ENCODE measurements at places on chromosomes 12 and 14.

DNA sequence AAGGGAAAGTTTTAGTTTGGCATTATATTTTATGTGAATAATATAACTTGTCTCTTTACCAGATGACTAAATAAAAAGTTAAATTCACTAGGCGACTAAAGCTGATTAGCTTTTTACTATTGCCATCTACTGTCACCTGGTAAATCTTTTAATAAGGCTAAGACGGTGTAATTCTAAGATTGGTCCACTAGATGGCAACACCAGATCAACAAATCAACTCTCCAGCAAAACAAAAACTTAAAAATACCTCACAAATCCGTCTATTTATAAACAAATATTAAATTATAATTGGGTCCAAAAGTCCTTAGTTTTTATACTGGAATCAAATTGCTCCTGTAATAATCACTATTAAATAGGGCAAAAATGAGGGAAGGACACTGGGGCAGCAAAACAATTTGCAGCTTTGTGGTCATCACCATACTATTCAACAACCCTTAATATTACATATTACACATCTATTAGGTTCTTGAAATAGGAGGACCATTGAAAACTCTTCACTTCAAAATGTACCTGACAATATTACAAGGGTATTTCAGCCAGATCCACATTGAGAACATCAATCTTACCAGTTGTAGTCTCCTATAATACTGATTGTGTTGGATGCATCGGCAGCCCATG, 47.9 kb downstream of the GALC start:
- peak; percentile 2 for DNase-seq

DNA sequence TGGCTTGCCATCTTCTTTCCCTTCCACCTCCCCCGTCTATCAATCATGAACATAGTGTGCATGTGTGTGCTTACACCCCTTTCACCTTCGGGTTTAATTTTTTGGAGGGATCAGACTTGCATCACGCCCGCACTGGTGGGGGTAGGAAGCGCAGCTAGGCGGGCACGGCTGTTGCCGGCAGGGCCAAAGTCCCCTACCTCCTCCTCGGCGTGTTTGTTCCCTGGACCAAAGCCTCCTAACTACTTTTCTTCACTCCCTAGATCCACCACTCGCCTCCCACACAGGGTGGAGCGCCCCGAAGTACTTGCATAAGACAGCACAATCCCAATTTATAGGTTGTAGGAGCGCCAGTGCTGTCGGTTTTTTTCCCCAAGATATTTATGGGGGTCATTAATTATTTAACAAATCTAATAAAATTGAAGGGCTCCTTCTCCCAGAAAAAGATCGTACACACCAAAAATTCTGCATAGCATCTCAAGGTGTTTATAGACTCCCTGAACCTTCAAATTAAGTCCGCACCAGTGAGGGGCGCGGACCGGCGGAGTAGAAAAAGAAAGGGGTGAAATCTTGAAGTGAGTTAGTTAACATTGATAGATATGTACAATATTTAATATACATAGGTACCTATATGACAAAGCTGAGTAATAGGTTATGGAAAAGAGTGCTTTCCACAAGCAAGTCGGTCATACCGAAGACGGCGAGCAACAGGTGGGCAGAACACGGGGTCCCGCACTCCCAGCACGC, 717 bp downstream of the PKP2 start:
- DNase-seq, result no peak

- DNase-seq, result no peak
Observed at GRCh38 chr12:132132609-132133430, 11.3 kb downstream of the DDX51 start.

DNA sequence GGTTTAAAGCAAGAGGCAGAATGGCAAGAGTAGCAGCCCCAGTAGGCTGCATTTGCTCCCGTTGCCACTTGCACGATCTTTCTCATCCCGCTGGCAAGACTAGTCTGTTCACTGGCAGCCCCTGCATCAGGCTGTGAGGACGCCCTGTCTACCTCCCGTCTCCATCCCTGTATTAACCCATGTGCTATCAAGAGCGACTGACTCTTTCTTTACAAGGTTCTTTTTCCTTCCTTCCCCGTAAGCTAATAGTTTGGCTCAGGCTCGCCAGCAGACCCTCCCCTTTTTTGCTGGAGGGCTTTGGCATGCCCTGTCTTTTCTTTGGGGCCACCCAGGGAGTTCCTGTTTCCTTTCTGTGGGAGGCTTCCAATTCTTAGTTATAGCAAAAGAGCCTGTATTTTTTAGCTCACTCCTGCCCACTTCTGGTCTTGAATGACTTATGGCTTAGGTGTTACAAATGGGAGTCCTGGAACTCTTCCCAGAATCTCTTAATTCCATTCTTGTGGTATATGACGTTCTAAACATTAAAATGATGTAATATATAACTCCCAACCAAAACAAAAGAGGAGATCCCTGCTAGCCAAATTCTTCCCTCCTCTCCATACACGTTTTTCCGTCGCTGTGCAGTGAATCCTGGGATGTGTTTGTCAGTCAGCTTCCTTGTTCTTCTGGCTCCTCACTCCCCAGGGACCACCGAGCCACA, 149.0 kb downstream of the PRKCH start:
- no peak for DNase-seq

DNA sequence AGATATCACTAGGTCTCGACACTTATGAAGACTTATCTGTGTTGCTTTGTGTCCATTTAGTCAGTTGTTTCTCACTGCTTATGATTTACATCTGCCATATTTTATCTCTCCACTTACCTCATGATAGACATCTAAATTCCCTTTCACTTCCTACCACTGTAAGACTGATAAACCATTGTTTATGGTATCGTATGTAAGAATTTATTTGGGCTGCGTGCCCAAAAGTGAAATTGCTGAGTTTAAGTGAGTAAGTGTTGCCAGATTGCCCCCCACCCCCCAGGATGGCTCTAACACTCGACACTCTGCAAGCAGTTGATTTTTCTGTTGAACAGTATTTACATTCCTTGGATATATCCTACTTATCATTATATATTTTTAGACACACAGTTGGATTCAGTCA, 69.9 kb upstream of the MON2 start:
- no peak for DNase-seq

GRCh38 chr12:5889381-5890047, 55.5 kb downstream of the ANO2 start:
- DNase-seq, result no peak

DNA sequence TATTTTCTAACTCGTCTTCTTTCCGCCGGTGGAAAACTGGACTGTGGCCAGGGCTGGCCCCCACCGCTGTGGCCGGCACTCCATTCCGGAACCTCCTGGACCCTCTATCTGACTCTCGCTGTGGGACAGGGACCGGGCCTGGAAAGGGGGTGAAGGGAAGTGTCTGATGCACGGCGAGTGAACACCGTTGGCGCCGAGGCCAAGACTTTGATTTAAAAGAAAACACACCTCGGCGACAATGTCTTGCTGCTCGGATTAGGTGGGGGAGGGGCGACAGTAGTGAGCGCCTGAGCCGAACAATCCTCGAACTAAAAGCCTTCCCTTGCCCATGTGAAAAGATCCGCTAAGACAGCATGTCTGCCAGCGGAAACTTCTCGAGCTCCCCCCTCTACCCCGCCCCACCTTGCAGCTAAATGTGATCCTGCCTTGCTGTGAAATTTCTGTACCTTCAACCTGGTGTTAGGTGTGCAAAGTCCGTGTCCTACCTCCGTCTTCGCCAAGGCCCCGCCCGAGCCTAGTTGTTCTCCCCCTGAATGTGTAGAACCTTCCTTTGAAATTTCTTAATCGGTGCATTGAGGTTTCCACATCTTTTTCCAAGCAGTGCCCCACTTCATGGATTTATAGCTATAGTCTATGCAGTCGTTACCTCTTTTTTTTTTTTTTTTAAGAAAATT, 862 bp upstream of the HOTAIR start:
- DNase-seq, result no peak

DNA sequence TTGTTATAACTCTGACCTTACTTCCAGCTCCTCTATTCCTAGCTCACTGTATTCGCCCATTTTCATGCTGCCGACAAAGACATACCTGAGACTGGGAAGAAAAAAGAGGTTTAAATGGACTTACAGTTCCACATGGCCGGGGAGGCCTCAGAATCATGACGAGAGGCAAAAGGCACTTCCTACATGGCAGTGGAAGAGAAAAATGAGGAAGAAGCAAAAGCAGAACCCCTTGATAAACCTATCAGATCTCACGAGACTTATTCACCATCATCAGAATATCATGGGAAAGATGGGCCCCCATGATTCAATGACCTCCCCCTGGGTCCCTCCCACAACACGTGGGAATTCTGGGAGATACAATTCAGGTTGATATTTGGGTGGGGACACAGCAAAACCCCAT, 14.5 kb upstream of the PHC1 start:
- no peak for DNase-seq

GRCh38 chr14:75198291-75198933, 22.0 kb upstream of the TMED10 start:
- DNase-seq, result no peak

DNA sequence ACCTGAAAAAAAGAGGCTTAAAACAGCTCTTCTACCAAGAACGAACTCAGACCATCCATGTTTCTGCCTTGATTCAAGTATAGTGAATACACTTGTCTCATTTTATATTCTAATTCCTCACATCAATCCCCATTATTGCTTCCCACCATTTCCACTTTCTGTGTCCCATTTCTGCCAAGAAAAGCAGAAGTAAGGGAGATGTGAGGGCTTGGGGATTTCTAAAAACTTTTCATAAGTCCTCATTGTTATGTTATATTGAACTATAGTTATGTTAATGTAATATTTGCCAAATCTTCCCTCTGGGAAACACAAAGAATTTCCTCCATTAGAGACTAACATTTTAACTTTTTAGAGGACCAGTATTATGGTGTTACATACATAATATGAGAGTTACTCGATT, 48.2 kb upstream of the PSMA6 start:
- DNase-seq, result no peak

DNA sequence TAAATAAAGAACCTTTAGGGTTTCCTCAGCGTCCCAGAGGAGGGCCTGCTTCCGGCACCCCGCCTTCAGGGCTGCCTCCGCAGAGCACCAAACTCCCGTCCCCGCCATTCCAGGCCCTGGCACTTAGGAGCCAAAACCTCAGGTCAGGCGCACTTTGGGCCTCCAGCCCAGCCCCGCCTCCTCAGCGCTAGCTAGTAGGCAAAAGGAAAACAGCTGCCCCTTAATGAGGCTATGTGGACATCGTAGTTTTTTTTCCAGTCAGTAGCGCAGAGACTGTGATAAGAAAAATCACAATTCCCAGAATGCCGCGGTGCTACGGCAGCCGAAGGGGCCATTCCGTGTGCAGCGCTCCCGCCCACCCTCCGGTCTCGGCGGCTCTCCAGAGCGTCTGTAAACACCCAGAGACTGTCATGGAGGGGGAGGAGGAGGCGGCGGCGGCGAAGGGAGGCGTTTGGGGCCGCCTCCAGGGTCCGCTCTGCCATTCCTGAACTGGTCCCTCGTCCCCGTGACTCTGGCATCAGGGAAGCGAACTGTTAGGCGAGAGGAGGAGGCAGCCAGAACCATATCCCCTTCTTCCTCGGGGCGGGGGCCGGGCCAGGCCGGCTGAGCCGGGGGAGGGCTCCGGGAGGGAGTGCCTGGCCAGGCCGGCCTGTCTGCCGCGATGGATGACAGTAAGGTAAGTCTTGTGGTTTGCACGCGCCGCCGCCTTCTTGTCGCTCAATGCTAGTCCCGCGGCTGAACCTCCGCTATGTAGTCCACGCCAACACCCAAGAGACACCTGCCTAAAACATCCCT, at the start of gene CREBL2:
CREBL2 (plus strand) TSS at position 365 of the 795 bp plus-strand sequence; CDS start at position 662, 297 bp downstream.
- DNase-seq, result peak; percentile 81

- DNase-seq, result no peak
Observed at GRCh38 chr14:104169005-104169698, 30.8 kb downstream of the KIF26A start.

DNA sequence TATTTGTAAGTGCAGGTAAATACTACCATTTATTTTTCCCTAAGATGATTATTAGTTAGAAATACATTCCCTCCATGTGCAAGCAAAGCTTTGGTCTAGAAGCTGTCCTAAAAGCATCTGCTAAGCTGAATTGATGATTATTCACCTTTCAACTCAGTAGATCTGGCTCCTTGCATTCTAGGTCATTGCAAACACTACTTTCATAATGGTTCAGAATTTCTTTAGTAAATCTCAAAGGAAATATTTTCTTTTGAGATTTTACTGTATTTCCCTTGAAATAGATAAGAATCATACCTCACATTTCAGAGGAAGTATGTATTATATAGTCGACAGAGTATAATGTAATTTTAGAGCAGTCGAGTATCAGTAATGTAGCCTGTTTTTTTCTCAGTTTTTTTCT, 2.4 kb downstream of the ETNK1 start:
- DNase-seq, result no peak

- no peak for DNase-seq
Observed at GRCh38 chr14:103527408-103528145, 1.4 kb upstream of the TRMT61A start.

DNA sequence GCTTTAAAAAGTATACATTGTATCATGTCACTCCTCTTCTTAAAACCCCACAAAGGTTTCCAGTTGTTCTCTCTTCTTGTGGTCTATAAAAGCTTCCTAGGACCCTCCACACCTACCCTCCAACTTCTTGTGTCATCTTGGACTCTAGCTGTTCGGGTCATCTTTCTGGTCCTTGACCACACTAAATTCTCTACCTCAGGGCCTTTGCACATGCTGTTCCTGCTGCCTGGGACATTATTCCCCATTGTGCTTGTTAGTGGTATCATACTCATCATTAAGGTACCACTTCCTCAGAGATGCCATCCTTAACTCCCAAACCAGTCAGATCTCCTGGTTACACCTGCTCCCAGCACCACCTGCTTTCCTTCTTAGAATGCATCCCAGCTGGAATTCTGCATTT, 294.0 kb downstream of the KSR2 start:
- DNase-seq, result no peak

DNA sequence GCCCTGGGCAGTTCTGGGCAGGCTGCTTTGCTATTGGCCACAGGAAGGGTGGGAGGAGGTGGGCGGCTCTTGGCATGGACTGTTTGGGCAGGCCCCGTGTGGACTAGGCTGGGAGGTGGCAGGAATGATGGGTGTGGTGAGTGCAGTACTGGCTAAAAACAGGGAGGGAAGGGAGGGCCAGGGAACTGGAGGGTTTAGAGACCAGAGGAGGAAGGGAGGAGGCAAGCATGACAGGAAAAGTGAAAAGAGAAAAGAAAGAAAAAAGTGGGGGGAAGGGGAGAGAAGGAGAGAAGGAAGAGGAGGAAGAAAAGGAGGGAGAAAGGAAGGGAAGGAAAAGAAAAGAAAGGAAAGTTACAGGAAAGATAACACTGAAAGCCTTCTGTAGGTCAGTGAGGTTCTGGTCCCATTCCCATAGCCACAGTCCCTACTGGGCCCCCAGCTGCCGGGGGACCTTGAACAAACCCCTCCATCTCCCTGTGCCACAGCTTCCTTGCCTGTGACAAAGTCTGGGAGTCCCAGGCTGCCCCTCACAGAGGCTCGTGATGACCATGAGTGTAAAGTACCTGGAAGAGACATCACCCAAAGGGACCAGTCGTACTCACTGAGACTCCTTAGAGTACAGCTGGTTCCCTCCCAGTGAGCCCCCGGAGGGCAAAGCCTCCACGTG, 1.1 kb upstream of the C14orf132 start:
- DNase-seq, result peak; percentile 55

DNA sequence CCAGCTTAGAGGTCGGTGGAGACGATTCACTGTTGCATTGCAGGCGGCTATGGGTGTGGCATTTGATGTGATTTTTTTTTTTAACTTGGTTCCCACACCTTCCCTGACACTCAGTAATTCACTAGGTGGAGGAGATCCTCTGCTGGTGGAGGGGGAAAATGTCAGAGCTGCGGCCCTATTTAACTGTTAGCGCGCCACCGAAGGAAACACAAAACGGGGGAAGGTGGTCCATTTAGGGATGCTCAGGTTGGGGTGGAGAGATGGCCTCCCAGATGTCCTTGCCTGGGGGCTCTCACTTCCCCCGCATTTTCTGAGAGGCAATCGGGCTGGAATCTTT, 4.3 kb upstream of the HOXC12 start:
- DNase-seq, result no peak

- no peak for DNase-seq
Observed at GRCh38 chr14:68359837-68360552, 432.9 kb downstream of the ZFP36L1 start.

Data from SHP77 (cell line).